ENCODE measurements at places on chromosomes 1 and 21.

DNA sequence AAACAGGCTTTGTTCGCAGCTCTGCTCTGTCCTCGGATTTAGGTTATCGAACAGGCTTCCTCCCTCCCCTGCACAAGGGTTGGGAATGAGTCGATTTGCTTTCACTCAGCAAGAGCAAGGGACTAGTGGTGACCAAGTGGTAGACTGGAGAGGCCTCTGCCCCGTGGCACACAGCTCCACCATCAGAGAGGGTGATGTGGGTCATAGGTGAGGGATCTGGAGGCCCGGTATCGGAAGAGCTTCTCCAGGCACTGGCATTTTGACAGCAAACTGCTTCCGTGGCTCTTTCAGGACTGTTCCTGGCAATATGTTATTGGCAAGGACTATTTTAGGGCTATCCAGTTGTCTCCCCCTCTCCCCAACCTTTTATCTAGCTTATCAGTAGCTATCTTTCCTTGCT is 3.1 kb upstream of the ELF3 start:
- DNase-seq: no peak

DNA sequence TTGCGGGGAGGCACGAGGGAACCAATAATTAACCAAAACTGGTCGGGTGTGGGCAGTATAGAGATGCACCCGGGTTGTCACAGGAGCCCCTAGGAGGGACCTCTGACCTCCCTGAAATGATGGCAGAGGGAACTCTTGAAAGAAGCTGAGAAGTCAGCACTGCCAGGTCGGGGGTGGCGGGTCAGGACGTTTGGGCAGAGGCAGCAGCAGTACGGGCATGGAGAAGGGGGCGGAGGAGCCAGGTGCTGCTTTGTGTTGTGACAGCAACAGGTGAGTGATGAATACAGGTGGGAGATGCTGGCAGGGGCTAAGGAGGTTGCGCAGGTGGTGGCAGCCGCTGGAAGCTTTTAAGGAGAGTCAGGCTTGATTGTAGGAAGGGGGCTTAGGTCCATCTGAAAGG is 11.7 kb downstream of the TNFRSF1B start:
- DNase-seq: no peak

GRCh38 chr1:220711056-220711809 is 21.1 kb downstream of the C1orf115 start:
- DNase-seq: no peak

DNA sequence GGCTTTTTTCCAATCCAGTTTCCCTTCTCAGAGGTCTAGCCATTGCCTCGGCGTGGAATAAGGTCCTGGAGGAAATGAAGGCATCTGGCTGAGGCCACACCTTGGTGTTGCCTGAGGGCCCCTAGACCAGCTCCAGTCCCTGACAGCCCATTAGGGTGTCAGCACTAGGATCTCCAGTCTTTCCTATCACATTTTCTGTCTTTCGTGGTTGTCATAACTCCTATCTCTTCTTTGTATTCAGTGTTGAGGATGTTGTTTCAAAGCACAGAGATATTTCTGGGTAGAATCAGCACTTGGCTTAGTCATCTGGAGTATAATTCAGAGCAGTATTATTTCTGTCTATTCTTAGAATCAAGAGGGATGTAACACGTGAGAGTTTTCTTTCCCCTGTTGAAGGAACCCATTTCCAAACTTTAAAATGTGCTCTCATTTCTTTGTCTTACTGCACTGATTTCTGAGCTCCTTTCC is 844.3 kb downstream of the KCNT2 start:
- DNase-seq: no peak

DNA sequence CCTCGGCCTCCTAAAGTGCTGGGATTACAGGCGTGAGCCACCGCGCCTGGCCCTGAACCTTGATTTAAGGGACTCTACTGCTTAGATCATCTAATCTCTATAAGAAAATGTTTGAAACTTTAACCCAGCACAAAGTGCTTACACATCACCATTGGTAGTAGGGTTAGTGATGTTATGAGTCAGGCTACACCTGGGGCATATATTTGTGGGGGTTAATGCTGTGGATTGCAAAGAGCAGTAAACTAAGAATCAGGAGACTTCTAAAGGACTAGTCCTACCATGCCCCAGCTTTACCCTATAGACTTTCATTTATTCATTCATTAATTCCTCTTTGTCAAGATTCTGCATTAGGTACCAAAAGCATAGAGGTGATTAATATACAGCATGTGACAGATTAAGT is 880.5 kb downstream of the TTLL7 start:
- no peak for DNase-seq

DNA sequence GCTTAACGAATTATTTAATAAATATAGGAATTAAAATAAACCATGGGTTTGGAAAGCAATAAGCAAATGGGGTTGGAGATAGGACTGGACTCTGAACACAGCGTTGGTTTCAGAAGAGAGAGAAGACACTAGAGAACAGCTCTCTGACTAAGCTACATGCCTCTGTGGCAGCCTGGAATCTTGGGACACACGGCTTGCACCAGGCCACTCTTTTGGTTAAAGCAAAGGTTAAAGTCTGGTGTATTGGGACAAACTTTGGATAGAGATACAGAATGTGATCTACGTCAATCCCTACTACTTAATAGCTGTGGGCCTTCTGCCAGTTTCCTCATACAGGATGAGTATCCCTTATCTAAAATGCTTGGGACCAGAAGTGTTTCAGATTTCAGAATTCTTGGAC is 49.7 kb upstream of the HSD17B7 start:
- DNase-seq: no peak

- no peak for DNase-seq
Measured at GRCh38 chr1:5287178-5288150, 633.1 kb downstream of the AJAP1 start.

- no peak for DNase-seq
Measured at GRCh38 chr1:92511541-92511940, 24.8 kb upstream of the GFI1 start.
